GM06990 (cell line): ENCODE measurements at places on chromosomes 4 and X.

DNA sequence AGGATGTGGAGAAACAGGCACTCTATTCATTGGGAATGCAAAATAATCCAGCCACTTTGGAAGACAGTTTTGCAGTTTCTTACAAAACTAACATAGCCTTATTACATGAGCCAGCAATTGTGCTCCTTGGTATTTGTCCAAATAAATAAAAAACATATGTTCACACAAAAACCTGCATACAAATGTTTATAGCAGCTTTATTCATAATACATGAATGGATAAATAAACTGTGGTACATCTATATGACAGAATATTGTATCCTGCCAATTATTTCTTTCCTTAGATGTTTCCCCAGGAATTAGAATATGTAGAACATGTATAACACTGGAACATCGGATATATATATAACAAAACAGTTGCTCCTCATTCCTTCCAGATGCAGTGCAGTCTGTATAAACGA is 57.7 kb upstream of the VEGFC start:
- no peak for DNase-seq

- DNase-seq: no peak
Measured at GRCh38 chrX:17527922-17528321, 152.9 kb downstream of the NHS start.

GRCh38 chrX:9927698-9928482 is 39.3 kb upstream of the CLDN34 start:
- no peak for DNase-seq

DNA sequence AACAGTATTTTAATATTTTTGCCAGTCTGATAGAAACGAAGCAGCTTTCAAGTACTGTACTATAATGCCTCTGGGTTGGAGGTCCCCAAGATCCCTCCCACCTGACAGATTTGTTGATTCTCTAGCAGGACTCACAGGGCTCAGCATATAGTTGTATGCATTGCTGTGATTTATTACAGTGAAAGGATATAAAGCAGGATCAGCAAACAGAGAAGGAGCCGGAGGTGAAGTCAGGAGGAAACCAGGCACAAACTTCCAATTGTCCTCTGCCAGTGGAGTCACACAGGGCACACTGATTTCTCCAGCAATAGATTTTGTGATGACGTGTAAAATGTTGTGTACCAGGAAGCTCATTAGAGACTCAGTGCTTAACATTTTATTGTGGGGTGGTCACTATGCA is 19.0 kb downstream of the USP53 start:
- DNase-seq: no peak

- DNase-seq: no peak
Measured at GRCh38 chr4:124097447-124097846, 615.1 kb downstream of the ANKRD50 start.
